SK-N-DZ (cell line): ENCODE measurements at places on chromosomes 16 and 17.

DNA sequence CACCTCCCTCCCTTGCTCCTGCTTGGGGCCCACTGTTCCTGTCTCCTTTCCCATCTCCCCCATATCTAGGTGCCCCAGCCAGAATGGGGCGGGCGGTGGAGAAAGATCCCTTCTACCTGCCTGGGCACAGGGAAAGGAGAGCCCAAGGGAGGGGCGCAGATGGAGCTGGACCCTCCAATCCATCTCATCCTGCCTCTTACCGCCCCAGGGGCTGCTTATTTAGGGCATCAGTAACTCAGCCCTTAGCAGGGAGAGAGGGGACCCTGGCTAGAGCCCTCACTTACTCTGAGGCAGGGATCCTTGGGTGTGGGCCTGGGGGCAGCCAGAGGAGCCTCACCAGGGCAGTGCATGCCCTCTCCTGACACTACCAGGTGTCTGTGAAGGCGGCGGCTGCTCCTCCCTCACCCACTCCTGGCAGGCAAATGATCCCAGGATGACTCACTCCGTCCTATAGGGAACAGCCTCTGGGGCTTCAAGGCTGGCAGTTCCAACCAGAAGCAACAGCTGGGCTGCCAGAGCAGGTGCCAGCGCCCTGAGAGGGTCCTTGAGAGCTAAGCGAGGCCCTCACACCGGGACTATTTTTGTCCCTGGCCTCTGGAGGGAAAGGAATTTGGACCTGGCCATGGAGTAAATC lies 16.3 kb upstream of the BCAR1 start:
- DNase-seq, result no peak

DNA sequence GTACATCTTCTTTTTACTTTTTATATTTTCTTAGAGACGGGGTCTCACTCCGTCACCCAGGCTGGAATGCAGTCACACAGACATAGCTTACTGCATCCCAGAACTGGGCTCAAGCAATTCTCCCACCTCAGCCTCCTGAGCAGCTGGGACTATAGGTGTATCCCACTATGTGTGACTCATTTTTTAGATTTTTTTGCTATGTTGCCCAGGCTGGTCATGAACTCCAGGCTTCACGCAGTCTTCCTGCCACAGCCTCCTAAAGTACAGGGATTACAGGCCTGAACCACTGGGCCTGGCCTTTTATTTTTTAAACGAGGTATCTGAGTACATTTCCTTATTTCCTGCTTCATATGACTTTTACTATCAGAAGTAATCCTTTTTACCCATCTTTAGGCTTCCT lies 48.0 kb downstream of the GLG1 start:
- DNase-seq, result no peak

DNA sequence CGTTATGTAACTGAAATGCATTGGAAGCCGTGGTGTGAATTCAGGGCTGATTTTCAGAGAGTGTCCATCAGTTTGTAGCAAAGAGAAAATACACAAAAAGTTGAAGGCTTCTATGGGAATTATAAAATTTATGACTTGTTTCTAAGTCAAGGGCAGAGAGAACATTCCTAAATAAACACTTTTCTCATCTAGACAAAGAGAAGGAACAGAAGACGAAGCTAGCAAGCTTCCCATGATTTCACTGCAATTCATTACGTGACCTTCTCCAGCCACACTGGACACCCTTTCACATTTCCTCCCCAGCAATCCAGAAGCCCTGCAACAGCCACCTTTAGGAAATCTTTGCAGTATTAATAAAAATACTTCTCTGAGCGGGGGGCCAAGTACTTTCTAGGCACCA lies 67.8 kb downstream of the TMEM100 start:
- no peak for DNase-seq

DNA sequence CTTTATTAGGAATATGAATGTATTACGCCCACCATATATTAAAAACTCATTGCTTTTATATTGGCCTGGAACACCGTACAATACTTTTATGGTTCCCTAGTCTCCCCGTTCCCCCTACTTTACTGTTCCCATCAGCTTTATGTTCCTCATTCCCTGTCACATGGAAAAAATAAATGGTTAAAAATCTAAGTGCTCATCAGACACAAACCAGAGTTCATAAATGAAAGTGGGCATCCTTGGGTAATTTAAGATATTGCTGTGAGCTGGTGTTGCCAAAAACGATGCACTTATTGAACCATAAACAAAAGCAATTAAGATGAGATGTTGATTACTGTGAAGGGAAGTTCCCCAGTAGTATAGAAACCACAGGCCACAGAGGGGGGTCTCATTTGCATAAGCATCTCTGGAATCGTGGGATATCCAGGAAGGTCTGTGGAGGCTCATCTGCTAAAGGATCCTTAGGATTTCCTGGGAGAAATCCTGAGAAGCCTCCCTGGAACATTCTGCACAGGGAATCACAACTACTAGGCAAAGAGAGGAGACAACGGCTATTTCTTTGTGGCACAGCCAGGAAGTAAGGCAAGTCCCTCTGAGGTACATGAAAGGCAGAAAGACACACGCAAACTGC lies 591.4 kb upstream of the CDH11 start:
- DNase-seq, result no peak

DNA sequence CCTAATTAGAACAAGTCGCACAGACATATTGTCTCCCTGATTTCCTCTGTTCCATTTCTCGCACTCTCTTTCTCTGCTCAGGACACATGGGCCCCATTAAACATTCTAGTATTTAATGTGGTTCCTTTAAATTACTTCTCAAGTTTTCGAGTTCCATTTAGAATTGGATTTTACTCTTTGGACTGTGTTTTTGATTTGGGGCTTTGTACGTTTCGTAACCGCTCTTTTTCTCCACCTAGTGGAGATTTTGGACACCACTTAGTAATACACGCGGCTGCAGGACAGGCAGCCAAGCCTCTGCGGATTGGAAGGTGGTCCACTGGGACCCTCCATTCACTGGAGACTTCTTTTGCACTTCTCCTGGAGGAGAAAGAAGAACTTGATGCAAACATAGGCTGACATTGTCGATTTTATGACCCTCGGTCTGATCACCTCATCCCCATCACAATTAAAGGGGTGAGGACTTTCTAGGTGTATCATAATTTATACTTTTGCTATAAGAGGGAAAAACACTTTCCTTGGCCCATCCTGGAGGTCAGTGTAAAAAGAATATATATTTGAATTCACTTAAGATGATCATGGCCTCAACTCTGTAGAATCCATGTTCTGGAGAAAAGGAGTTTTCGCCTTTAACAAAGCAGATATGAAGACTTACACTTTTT lies 85.7 kb downstream of the NOG start:
- DNase-seq, result peak; percentile 51

DNA sequence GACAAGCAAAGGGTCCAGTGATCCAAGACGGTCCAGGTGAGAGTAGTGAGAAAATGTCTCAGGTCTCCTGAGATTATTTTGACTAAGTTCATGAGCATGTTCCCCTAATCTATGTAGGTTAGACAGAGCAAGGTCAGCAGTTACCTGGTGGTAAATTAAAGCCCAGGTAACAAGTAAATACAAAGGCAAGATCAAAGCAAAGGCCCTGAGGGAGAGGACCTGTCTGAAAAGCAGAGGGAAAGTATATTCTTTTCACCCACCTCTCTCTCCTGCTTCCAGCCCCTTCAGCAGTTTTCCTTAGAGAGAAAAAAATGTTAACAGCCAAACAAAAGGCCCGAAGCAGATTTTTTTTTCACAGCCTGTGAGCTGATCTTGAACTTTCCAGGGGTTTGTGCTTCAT lies 302.7 kb downstream of the MAP2K6 start:
- DNase-seq, result no peak
